ENCODE measurements at places on chromosomes 1 and 21.

- DNase-seq: peak; percentile 89
Measured at GRCh38 chr1:167555971-167556714, 2.6 kb upstream of the CREG1 start.

DNA sequence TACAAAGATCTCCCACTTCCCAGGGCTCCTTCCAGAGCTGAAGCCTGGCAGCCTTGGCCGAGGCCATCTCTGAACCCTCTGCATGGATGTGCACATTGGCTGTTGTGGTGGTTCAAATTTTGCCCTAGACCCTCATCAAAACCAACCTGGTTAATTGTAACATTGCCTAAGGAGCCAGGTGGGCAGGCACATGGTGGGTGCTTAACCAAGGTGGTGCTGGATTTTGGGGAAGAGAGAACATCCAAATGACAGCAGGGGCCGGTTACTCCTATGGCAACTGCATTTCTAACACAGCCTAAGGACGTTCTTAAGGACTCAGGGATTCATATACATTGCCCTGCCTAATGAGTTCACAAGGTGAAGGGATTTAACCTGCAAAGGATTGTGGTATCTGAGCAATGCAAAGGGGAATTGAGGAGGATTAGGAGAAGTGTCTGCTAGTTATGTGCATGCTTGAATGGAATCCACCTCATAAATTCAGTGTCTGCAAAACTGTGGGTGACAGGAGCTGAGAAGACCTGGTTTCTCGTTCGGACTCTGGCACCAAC is 10.3 kb downstream of the RUNX1 start:
- DNase-seq: no peak

DNA sequence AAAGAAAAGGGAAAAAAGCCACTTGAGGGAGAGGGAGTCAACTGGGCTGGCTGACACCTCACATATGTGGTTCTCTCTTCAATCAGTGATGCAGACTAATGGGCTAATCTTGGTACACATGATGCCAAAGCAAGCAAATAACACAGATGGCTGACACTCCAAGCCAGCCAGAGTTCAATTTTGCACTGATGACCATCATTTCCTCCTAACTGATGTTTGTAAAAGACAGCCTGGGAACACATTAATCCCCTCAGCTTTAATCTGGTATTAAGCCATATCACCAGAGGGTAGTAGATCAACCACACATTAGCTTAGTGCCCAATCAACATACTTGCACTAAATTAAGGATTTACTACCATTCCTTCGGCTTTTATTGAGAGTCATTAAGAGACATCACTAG is 2.8 kb downstream of the VPS72 start:
- DNase-seq: no peak

GRCh38 chr1:23556635-23557470 is 2.4 kb downstream of the ID3 start:
- DNase-seq: no peak

DNA sequence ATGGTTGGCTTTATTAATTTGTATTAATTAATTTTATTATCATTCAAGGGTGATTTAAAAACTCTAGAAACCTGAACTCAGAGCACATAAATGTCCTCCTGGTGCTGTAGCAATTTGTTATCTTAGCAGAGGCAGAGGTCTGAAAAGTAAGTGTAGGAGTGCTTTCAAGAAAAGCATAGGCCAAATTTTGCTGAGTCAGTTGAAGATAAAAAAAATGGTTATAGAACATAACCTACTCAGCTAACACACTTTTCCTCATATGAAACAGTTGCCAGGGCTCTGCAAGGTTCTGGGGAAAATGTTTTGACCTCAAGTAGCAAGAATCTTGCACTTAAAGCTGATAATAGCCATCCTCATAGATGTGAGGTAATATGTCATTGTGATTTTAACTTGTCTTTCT is 53.5 kb upstream of the CHODL start:
- no peak for DNase-seq

DNA sequence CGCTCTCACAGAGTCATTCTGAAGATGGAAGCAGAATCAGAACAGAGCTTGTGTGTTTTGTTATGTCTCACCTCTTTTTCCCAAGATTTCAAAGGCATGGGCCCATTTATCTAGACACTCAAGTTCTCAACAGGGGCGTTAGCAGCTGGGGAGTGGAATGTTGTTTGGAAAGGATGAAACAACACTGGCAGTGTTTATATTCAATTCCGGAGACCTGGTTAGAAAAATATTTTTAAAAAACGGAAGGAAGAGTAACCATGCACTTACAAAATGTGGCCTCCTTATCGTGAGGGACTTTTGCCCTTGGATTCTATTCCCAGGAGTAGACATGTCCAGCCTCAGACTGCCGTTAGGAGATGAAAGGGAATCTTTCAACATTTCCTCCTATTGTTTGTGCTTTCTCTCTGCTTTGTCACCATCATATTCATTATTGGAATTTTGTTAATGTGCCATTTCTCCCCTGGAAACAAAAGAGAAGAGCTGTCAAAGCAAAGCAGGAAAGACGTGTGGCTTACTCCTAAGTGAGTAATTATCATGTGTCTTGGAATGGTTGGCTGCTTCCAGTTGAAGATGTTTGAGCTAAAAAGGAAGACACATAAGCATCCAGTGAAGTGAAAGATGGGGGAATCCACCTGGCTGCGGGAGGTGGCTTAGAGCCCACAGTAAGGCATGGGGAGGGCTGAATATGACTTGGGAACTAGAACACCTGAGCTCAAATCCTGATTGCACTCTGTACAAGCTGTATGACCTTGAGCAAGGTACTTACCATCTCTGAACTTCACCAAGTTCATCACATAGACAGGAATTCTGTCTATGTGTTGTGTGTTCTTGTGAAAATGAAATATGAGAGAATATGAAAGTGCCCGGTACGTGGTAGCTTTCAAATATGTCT is 71.7 kb upstream of the JUN start:
- no peak for DNase-seq

GRCh38 chr1:200869376-200869752 is 3.4 kb upstream of the GPR25 start:
- no peak for DNase-seq

DNA sequence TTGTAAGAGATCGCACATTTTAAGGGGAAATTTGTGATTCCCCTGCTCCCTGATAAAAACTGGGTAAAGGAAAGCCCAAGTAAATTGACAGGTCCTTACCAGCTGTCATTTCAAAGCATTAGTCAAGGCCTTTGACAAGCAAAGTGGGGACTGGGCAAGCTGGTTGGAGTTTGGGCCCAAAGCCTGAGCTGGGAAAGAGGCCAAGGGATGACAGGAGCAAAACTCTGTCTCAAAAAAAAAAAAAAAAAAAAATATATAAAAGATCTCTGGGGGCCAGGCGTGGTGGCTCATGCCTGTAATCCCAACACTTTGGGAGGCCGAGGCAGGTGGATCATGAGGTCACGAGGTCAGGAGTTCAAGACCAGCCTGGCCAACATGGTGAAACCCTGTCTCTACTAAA is 36.9 kb downstream of the SLC2A1 start:
- no peak for DNase-seq

GRCh38 chr1:119364640-119365039 is 3.9 kb upstream of the HAO2 start:
- no peak for DNase-seq

GRCh38 chr1:1937061-1937460 is 18.0 kb upstream of the TMEM52 start:
- DNase-seq: no peak

DNA sequence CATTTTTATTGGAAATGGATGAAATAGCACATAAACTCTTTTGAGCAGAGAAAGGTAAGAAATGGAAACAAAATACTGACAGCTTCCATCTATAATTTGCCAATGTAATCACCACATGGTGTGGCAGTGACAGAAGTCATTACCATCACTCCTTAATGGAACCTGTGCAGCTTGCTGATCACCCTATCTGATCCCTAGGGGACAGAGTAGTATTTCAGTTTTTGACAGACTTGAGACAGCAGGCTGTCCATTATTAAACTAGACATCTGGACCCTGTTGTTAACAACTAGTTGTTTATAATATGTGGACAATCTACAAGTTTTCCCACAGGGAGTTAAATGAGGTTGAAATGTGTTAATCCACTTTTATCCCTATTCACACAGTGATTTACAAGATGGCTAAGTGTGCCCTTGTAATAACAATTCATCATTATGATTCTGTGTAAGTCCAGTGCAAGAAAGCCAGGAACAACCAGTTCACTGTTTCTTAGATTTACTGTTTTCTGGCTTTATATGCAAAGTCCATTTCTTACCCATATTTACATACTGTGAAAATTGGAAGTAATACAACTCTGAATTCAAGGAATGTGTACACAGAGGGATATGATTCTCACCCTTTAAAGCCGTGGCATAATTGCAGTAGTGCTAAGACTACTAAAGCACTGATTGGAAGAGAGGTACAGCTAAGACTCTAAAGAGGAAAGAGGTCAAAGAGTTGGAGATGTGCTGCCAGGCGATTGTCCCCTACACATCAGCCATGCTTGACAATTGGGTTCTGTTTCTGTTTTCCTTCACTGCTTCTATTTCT is 9.1 kb downstream of the KCNT2 start:
- DNase-seq: no peak

DNA sequence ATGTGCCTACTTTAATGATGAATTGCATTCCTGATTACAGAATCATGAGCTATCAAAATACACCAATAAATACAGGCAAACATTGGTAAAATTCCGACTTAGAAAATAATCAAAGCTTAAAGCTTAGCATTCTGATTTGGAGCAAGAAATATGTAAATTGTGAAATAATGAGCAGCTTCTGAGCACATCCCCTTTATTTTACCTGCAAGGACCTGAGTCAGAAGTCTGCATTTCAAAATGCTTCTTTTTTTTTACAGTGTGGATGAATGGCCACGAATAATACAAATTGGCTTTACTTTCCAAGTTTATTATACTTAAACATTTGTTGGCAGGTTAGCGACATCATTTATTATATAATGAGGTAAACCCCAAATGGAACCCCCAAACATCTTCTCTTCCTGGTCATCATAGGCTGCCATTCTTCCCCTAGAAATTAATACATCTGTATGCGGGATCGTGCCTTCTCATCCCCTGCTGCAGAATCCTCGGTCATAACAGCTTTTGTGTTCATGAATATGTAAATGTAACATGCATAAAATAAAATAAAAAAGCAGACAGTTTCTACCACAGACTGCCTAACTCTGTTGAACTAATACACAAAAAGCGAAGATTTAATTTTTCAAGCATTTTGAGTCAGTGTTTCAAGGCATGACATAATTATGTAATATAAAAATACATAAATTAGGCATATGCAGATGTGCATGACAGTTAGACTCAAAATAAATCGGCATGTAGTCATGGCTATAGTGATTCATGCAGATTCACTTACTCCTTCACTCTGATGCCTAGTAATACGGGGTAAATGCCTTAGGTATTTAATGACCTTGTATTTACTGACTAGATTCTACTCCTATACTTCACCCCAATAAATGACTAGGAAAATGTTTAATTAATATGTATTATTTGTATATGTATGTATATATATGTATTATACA is 339.7 kb downstream of the USP25 start:
- no peak for DNase-seq

GRCh38 chr21:42847051-42847707 is 32.2 kb downstream of the WDR4 start:
- DNase-seq: no peak

GRCh38 chr1:119554183-119554582 is 47.2 kb downstream of the HSD3B1 start:
- DNase-seq: peak; percentile 6

DNA sequence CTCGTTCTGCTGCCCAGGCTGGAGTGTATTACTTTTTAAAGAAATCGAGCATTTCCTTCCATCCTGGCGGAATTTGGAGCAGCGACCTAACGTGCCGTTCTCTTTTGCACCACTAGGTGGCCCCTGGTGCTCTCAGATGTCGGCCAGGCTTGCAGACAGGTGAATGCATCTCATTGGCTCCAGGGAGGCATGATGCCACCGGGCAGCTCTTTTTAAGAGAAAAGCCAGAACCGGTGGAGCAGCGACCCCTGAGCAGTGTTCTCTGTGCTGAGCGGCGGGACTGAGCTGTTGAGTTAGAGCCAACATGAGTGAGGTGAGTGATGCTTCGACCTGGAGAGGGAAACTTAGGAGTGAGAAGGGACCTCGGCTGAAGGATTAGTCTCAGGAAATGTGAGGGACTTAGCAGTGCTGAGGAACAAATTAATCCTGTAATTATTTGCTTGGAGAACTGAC is at the start of gene PCP4:
Gene PCP4, plus strand, starts transcription at position 241 of the 453 bp plus-strand sequence. Its CDS starts 64 bp downstream, at position 305.
- peak; percentile 45 for DNase-seq

GRCh38 chr1:76615253-76616035 is 251.8 kb upstream of the ST6GALNAC5 start:
- no peak for DNase-seq

- no peak for DNase-seq
Measured at GRCh38 chr1:210236386-210236839, 3.8 kb downstream of the SERTAD4 start.

DNA sequence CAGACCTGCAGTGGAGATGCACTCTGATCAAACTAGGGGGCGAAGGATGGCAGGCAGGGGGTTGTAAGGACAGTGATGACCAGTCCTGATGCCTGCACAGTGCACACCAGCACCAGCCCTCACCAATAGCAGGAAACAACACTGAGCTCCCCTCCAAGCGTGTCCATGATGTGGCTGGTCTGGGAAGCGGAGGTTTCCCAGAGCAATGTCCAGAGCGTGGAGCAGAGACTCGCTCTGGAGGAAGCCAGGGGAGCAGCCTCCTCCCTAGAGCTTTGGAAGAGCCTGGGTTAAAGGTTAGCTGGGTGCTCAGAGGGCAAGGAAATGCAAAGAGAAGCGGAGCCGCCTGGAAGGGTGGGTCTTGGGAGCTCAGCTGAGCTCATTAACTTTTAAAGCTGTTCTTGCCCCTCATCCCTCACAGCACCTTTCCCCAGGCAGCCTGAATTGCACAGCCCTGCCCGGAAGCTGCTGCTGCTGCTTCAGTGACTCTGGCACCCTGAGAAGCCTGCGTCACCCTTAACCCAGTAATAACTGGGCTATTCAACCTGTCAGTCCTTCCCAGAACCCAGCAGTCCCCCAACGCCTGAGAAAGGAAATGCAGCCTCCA is 162.2 kb upstream of the RAB4A start:
- no peak for DNase-seq

GRCh38 chr1:110055493-110056284 is 14.8 kb downstream of the ALX3 start:
- no peak for DNase-seq

GRCh38 chr1:209854196-209854595 is 26.4 kb downstream of the UTP25 start:
- no peak for DNase-seq

All from COLO829 (cell line).